Endothelial cell (in vitro differentiated cells): ENCODE measurements at places on chromosomes 4 and X.

DNA sequence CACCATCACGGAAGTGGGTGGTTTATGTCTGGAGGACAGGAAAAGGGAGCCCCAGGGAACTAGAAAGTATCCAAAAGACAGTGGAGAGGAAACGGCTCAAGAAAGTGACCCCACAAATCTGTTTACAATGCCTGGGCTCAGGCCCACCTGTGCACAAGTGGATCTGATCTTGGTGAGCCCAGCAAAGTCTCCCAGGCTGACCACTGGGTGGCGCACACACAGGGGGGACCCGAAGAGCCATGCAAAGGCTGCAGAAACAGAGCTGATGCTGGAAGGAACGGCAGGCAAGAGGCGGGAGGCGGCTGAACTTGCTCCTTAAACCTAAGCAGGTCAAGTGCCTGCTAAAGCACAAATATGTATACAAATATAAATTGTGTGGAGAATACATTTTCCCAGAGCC, 9.6 kb downstream of the HAUS7 start:
- H3K27me3 ChIP-seq: peaks cover 8% of the 10 kb centered on the region
- peaks cover 6% of the 10 kb centered on the region for H3K36me3 ChIP-seq
- peak; percentile 67 for DNase-seq
- no peak overlapping the region for H3K27ac ChIP-seq
- no peaks in the 10 kb centered on the region for H3K4me1 ChIP-seq

DNA sequence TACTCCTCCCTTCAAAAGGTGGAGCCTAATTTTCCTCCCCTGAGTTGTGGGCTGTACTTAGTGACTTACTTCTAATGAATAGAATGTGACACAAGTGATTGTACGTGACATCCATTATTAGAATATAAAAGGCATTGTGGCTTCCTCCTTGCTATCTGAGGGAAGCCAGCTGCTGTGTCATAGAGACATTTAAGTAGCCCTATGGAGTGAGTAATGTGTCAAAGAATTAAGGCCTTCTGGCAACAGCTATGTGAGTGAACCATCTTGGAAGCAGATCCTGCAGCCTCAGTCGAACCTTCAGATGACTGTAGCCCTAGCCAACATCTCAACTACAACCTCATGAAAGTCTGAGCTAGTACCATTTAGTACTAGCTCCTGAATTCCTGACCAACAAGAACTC, 76.1 kb downstream of the BCOR start:
- H3K27ac ChIP-seq: no peak overlapping the region
- no peak overlapping the region for H3K4me3 ChIP-seq
- H3K36me3 ChIP-seq: no peaks in the 10 kb centered on the region
- peaks cover 3% of the 10 kb centered on the region for H3K27me3 ChIP-seq
- DNase-seq: no peak

DNA sequence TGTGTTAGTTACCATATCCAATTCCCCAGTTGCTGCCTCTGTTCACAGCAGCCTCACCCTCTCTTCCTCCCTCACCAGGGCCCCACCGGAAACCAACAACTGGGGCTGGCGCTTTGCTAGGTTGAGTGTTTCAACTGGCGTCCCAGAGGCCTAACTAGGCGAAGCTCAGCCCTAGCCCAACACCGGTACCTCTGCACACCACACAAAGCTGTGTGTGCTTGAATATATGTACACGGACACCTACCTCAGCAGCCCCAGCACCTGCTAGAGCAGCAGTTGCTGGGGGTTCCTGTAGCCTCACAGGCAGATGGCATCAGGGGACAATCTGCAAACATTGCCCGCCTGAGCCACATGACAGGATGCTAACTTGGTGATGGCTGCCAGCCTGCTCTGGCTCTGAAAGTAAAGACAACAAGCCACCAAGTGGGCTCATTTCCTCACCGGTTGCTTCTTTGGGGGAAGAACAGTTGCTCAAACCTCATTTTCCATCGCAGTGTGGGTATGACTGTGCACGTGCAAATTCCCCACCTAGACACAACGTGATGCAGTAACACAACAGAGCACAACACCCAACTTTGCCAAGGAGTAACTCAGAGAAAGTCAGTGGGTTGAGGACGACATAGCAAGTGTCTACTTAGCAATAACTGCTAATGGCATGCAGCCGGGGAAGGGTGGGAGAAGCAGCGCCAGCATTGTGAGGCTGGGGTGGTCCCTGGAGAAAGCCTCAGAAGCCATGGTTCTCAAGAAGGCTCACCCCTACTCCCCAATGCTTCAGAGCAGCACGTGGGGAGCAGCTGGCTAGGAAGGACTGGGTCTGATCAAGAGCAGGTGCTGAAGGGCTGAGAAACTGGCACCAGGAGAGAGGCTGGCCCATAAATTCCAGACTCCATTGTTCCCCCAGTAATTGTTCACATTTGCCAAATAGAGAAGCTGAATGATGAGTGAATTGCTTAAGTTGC, 139.5 kb downstream of the SH3KBP1 start:
- H3K4me1 ChIP-seq: peaks cover 10% of the 10 kb centered on the region
- peaks cover 1% of the 10 kb centered on the region for H3K27me3 ChIP-seq
- H3K4me3 ChIP-seq: no peak overlapping the region
- no peak for DNase-seq

GRCh38 chrX:95949588-95949987, 735.1 kb upstream of the DIAPH2 start:
- no peaks in the 10 kb centered on the region for H3K36me3 ChIP-seq
- no peak overlapping the region for H3K27ac ChIP-seq
- H3K4me3 ChIP-seq: no peak overlapping the region

- H3K4me1 ChIP-seq: no peaks in the 10 kb centered on the region
- DNase-seq: no peak
- H3K36me3 ChIP-seq: no peaks in the 10 kb centered on the region
- no peaks in the 10 kb centered on the region for H3K27me3 ChIP-seq
- H3K27ac ChIP-seq: no peak overlapping the region
Observed at GRCh38 chrX:81082649-81083048, 119.1 kb downstream of the HMGN5 start.
